Activated T-helper 1 cell treated with anti-CD3 and anti-CD28 coated beads, Interleukin-2, amount 50 U/mL, for 16 hours (primary cell): ENCODE measurements at places on chromosomes 1 and 21.

- peak; percentile 65 for DNase-seq
Measured at GRCh38 chr1:25810341-25811299, 9.1 kb upstream of the MTFR1L start.

DNA sequence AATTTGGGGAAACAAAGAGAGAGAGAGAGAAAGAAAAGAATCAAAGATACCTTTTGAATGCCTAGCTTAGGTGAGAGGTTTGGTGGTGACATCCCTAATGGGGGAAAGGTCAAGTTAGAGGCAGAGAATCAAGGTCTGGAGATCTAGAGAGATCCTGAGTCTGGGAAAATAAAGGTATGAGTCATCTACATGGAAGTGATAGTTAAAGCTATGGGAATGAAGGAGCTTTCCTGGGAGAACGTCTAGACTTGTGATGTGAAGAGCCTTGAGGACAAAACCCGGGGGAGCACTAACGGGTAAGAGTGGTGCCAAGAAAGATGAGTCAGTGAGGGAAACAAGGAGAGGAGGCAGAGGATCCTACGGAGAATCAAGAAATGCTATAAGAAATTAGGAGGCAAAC, 110.8 kb upstream of the RUNX1 start:
- no peak for DNase-seq

GRCh38 chr21:39441502-39442475, 3.8 kb downstream of the LCA5L start:
- no peak for DNase-seq

DNA sequence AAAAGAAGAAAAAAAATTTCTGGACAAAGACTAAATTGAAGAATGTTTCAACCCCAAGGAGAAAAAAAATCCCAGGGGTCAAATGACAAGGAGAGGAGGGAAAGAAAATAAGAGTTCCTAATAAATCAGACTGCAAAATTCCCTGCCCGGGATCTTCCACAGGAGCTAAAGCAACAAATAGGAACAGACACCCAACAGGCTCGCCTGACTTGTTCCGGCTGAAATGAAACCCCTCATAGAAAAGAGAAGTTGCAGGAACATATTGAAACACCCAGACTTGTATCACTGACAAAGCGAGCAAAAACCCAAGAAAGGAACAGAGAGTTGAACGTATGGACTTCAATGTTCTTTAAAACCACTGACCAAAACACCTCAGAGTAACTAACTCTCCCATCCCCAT, 123.0 kb downstream of the TIAM1 start:
- no peak for DNase-seq

DNA sequence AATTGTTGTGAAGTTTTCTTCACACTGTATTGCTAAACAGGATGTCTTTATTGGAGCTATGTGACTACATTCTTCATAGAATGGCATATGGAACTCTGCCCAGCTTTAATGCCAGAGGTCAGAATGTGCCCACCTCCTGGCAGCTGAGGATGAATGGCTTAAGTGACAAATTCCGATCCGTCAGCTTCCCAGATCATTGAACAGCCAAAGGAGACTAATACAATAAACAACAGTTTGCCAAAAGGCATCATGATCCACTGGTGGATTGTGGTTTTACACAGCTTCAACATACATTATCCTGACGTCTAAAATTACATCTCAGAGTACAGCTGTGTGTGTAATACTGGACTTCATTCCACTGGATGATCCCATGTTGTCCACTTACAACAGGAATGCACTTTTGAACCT, 68.7 kb upstream of the C1orf105 start:
- no peak for DNase-seq
